ENCODE measurements at places on chromosomes 4 and X.
A peak's percentile ranks its signal among the peaks of the same experiment; 100 is the strongest.

DNA sequence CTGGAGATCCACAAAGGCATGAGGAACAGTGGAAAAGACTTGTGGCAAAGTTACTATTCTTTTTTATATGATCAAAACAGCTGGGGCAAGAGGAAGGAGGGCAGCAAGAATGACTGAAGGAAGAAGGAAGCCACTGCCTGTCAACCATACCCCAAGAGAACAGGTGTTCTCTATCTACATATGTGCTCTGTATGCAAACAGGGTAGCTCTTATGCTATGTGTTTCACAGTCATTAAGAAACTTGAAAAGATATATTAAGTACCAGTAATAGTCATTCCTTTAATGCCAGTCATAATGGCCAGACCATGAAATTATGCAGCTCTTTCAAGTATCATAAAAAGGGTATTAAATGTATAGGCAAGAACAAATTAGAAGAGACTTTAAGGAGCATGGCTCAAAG, 363.9 kb downstream of the KLHL13 start:
- DNase-seq = no peak

GRCh38 chrX:8849458-8849857, 48.3 kb upstream of the FAM9A start:
- DNase-seq = no peak

- no peak for DNase-seq
Observed at GRCh38 chr4:150583287-150584110, 1.5 kb downstream of the MAB21L2 start.

- no peak for DNase-seq
Observed at GRCh38 chr4:126242679-126243390, 928.1 kb downstream of the FAT4 start.

- no peak for DNase-seq
Observed at GRCh38 chr4:20297783-20298182, 46.1 kb downstream of the SLIT2 start.

GRCh38 chr4:115657991-115658650, 544.7 kb upstream of the NDST4 start:
- DNase-seq = no peak

- DNase-seq = no peak
Observed at GRCh38 chr4:98674404-98675173, 16.2 kb upstream of the TSPAN5 start.

DNA sequence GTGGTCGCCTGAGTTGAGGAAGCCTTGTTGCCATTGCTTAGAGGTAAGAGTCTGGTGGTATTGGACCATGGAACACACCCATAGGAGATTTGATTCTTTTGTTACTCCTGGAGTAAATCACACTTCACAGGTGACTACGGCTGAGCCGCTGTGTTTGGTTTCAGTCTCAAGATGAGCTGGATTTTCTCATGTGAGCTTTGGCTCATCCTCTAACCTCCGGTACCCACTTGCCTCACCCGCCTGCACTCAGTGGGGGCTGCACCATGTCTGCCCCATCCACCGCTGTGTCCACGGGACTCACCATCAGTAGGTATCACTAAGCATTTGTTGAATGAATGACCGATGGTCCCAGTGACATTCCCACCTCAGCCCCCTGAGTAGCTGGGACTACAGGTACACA, 52.7 kb downstream of the HTT-AS start:
- no peak for DNase-seq

GRCh38 chr4:41360214-41360920, 103.6 kb downstream of the UCHL1 start:
- peak; percentile 39 for DNase-seq

- DNase-seq = no peak
Observed at GRCh38 chr4:23333946-23334878, 555.6 kb downstream of the PPARGC1A start.

DNA sequence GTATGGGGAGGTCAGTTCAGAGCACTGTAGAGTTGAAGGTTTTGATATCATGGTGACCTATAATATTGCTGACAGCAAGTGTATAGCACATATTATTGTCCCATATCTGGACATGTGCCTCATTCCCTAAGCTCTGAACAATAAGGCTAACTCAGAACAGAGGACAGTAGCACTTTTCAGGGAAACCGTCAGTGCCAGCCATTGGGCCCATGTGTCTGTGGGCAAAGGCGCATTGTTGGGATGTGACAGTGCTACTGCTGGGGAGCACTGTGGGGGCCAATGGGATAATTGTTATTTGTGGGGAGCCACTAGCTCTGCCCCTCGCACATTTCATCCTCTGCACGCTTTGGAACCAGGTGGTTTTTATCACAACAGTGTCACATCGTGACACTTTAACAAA, 136.2 kb downstream of the ELOVL6 start:
- no peak for DNase-seq

DNA sequence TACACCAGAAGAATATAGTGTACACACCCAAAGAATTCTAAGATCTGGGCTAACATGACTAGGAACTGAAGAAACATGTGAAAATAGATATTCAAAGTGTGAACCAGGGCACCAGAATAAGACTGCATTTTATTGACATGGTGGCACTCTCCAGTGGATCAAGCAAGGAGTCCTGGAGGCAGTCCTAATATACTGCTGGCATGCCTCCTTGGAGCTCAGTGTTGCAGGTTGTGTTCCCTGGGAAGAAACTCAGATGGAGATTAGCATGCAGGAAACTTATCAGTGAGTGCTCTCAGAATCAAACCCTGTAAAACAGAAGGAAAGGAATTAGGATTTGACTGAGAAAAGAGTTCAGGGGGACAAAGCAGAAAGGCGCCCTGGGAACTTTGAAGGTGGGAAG, 105.1 kb downstream of the CXCL13 start:
- no peak for DNase-seq

DNA sequence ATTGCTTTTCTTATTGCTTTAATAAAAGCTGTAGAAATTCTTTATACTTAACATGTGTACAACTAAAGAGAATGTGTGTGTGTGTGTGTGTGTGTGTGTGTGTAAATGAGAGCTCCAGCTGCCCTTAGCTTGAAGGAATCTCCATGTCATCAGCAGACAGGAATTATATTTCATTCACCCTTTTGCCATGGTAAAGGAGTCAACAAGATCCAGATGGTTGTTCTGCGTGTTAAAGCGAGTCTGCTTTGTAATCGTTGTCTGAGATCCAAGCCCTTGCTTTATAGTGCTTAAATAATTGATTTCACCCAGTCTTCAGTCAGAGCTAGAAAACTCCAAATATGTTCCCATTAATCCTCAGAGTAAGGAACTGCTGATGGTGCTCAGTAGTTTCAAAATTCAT, 285.5 kb downstream of the PDGFC start:
- no peak for DNase-seq

- no peak for DNase-seq
Observed at GRCh38 chr4:39435659-39436563, 22.8 kb downstream of the RPL9 start.

DNA sequence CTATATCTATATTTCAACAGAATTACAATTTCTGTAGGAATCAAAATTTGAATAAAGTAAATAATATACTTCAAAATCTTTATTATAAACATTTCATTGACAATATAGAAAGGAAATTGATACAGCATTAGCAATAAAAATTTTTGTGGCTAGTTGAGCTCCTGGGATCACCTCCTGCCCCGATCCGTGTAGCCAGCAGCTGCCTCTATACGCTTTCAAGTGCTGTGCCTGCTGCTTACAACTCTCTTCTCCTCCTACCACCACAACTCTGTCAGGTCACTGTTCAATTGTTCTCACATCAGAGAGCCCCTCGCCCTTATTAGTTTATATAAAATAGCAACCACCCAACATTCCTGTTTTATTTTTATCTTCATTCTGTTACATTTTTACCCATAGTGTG, 27.6 kb downstream of the INPP4B start:
- no peak for DNase-seq

GRCh38 chr4:66606908-66607307, 936.6 kb upstream of the EPHA5 start:
- DNase-seq = no peak

GRCh38 chr4:126247409-126247808, 932.7 kb downstream of the FAT4 start:
- no peak for DNase-seq

DNA sequence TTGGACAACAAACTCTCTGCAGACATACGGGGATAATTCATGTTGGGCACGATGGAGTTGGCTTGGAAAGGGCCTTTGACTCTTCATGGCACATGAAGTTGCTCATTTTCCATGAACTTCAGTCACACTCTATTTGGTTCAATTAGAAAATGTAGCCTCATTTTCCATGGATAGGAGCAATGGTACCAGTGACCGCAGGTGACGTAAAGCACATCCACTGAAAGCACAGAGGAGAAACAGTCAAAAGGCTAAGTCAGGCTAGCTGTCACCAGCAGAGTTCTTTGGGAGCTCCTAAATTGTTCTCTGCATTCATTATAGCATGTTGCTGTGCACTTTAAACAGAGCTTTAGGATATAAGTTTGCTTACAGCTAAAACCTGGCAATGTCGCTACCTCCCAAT, 39.9 kb upstream of the MAP3K15 start:
- DNase-seq = no peak

DNA sequence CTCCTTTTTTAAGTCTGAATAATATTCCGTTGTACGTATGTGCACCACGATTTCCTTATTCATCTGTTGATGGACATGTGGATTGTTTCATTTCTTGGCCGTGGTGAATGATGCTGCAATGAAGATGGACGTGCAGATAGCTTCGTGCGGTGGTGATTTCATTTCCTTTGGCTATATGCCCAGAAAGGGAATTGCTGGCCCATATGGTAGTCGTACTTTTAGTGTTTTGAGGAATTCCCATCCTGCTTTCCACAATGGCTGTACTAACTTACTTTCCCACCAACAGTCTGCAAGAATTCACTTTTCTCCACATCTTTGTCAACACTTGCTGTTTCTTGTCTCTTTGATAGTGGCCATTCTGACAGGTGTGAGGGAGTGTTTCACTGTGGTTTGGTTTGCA, 12.8 kb downstream of the ZFP42 start:
- no peak for DNase-seq

Data from NCI-H1930 (cell line).